ENCODE measurements at places on chromosomes 13 and 19.

GRCh38 chr13:40439928-40440327 lies 226.5 kb downstream of the FOXO1 start:
- no peak for DNase-seq

DNA sequence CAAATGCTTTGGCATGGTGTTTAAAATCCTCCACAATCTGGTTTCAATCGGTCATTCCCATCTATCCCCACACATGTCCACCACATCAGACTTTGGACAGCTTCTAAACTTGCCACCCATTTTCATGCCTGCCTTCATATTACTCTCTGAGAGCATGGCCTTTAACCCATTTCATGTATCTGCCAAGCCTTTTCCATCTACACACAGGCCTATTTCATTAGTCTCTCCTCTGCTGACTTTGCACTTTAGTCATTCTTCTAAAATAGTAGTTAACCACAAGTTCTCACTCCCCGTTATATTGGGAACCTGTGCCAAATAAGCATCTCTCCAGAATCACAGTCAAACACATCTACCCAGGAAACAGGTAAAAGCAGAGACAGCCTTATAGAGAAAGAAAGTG lies 142.2 kb downstream of the MZT1 start:
- no peak for DNase-seq

DNA sequence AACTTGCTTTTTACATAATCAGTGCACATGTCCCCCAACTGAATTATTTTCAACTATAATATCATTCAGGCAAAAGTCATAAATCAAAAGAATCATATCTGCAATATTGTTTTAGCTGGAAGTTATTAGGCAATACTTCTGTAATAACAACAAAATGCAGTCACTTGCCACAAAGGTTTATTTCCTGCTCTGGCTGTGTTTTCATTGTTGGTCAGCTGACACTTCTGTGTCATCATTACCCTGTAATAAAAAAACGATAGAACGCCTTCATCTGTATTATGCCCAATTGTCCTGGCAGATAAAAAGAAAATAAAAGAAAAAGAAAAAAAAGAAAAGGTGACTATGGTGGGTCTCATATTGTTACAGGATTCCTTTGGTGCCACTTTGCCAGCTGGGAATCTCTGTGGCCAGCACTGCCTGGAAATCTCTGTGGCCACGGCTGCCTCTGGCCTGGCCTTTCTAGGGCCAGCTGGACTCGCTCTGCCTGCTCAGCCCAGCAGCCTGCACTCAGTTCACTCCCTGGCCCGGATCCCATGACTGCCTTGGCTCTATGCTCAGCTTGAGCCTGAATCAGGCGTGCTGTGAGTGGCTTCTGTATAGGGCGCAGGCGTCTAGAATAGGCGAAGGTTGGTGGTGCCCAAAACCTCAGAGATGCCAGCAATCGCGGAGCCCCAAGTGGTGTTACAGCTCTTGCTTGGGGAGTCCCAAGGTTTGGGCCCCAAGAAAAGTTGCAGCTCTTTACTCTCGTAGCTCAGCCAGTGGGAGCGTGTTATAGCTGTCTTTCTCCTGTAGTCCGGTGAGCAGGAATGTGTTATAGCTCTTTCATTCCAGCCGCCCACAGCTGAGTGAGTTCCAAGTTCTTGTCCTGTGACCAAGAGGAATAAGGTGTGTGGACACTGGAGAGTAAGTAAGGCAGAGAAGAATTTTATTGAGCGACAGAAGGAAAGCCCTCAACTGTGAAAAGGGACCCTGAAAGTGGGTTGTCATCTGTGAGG lies 1227.1 kb downstream of the SLITRK1 start:
- DNase-seq: no peak

DNA sequence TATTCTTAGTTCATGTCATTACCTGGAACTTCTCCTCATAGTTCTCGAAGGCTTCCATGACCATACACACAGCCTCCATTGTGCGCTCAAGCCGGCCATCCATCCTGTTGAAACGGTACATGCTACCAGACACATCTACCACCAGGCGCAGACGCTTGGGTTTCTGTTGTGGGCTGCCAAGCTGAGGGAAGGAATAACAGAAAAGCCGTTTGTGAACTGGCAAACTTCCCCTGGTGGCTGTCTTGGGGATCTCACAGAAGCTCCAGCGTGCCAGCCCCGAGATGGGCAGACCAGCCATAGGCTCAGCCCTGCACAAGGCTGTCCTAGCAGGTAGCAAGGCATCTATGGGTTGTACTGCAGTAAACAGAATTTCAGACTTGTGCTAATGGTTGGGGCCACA lies 130.1 kb downstream of the RGCC start:
- DNase-seq: no peak

- DNase-seq: no peak
Observed at GRCh38 chr19:45578861-45579260, 5.7 kb downstream of the OPA3 start.

DNA sequence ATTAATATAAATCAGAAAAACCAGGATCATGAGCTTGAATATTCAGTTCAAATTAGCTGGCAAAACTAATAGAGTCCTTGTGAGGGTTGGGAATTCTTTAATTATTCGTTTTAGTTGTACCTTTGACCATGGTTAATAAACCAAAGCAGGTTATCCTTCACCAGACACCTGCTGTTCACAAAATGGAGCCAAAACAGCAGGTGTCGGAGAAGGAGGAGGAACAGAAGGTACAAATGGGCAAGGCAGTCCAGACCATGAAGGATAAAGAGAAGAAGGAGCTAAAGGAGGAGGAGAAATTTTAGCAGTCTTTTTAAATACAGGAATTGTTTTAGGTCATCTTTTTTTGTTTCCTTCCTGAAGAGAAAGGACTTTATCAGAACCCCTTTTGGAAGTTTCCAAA lies 106.1 kb downstream of the NHLRC3 start:
- DNase-seq: no peak

DNA sequence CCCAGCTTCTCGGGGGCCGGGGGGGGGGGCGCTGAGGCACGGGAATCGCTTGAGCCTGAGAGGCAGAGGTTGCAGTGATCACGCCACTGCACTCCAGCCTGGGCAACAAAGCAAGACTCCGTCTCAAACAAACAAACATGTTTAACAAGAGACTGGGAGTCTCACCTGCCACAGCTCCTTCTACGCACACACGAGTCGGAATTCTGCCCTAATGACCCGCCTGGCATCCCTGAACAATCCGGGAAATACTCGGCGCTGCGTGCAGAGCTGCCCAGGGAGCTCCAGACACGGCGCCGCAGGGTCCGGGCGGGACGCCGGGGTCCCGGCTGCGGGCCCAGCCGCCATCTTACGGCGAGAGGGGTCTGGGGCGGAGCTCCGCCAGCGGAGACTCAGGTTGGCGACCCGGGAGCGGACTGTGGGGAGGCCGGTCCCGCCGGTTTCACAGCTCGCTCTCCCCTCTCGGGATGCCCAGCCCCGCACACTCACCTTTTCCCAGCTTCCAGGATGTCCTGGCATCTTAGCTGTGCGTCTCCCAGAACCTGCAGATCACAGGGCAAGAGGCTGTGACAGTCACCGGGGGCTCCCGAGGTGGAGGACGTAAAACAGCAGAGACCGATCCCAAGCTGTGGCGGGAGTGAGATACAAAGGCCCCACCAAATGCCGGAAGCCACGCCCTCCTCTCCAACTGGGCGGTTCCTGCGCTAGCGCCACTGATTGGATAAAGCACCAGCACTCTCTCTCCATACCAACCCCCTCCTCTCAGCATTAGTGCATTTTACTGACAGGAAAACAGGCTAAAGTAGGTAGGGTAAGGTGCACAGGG lies 23.6 kb upstream of the ZNF724 start:
- DNase-seq: peak; percentile 93

Data from NCI-H2029 (cell line).